Frontal cortex (tissue), 4 donors: ENCODE measurements at places on chromosomes 2 and 18.

DNA sequence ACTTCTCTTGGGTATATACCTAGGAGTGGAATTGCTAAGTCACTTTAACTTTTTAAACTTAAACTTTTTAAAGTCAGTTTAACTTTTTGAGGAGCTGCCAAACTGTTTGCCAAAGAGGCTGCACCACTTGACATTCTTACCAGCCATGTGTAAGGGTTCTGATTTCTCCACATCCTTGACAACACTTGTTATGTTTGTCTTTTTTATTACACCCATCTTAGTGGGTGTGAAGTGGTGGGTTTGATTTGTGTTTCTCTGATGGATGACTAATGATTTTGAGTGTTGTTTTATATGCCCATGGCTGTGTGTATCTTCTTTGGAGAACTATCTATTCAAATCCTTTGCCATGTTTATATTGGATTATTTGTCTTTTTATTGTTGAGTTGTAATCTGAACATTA, 13.6 kb downstream of the ASAP2 start:
- DNase-seq = no peak

DNA sequence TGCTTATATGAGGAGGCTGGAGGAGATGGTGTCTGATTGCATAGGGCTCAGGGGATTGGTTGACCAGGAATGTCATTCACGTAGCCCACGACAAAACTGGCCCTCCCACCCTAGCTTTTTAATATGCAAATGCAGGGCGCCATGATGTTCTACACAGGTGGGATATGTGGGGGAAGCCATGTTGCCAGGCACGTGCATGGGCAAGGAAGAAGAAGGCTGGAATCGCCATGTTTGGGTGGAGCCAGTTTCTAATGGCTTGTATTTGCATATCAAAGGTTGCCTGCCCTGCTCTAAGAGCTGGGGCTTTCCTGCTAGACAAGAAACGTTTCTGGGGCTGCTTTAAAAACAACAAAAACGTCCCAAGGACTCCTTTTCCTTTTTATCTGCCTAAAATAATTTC, 26.5 kb upstream of the LINC00305 start:
- no peak for DNase-seq

- DNase-seq = peak; percentile 48
These were observed 807 bp downstream of the PELI1 start for GRCh38 chr2:64143169-64144056.

- DNase-seq = no peak
These were observed 2.0 kb upstream of the ITGA6 start for GRCh38 chr2:172425336-172425735.

DNA sequence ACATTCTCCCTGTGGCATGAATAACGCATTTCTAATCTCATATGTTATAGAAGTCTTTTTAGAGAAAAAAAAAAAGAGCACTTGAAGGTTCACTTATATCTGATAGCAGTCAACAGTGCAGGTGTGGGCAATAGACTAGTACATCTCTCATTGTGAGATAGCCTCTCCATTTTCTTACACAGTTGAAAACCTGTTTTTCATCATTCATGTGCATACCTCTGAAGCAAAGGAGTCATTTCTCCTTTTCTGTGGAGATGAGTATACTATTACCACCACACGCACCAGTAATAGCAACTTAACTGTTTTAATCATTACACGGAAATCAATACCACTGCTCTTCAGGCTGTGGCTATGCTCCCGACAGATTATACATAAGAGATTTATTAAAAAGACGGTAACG, 1653.3 kb upstream of the TMEFF2 start:
- DNase-seq = no peak

- no peak for DNase-seq
These were observed 132.0 kb upstream of the UBE2E3 start for GRCh38 chr2:180848393-180848792.

GRCh38 chr2:219912491-219912921, 285.1 kb downstream of the SLC4A3 start:
- DNase-seq = peak; percentile 30

- DNase-seq = no peak
These were observed 144.6 kb downstream of the TDRD15 start for GRCh38 chr2:21268197-21268877.

DNA sequence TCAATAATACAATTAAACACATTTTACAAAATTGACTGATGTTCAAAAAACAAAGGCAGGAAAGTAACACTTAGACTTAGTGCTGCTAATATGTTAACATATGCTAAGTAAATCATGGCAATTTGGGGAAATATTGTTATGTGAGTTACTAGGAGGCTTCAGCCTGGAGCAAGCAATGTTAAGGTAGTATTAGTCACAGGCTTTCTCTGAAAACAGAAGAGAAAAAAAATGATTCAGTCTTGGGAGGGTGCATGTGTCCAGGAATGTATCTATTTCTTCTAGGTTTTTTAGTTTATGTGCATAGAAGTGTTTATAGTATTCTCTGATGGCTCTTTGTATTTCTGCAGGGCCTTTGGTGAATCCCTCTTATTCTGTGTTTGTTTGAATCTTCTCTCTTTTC, 345.8 kb upstream of the TFPI start:
- no peak for DNase-seq

GRCh38 chr2:2656115-2657011, 325.3 kb upstream of the MYT1L start:
- DNase-seq = no peak

GRCh38 chr2:219459460-219460311, 25.0 kb downstream of the SPEG start:
- DNase-seq = peak; percentile 76

GRCh38 chr2:62144689-62145477, 51.0 kb upstream of the B3GNT2 start:
- no peak for DNase-seq

GRCh38 chr2:146669735-146670134, 1175.1 kb upstream of the ACVR2A start:
- DNase-seq = no peak

- no peak for DNase-seq
These were observed 31.4 kb downstream of the C18orf54 start for GRCh38 chr18:54389143-54389505.

GRCh38 chr2:171210864-171211431, 50.3 kb upstream of the TLK1 start:
- DNase-seq = no peak

- DNase-seq = no peak
These were observed 76.9 kb downstream of the USP40 start for GRCh38 chr2:233489666-233490065.

DNA sequence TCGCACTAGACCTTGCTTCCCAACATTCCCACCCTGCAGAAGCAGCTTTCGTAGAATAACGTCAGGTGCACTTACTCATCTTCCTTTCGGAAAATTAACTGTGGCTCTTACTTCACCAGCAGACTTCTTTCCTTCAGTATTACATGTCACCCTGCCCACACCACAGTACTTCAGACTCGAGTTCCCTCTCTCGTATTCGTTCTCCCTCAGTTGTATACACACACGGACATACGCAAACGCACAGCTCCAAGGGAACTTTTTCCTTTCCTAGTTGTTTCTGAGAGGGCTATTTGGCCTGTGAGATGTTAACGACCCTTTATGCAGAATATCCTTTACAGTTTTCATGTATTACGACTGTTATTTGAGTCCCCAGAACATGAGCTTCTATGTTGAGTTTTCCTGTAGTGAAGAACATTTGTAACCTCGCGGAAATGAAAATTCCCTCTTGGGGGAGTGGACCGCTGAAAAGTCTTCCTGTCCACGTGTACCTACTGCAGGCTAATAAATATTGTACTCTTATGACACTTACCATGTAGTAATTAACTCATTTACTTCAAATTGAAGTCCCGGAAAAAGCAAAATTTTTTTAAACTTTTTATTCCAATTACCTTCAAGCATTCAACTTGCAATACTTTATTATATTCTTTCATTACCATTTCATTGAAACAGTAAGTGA, 908 bp downstream of the ERLEC1 start:
- peak; percentile 17 for DNase-seq

GRCh38 chr2:144654523-144654922, 134.6 kb upstream of the ZEB2 start:
- DNase-seq = no peak

DNA sequence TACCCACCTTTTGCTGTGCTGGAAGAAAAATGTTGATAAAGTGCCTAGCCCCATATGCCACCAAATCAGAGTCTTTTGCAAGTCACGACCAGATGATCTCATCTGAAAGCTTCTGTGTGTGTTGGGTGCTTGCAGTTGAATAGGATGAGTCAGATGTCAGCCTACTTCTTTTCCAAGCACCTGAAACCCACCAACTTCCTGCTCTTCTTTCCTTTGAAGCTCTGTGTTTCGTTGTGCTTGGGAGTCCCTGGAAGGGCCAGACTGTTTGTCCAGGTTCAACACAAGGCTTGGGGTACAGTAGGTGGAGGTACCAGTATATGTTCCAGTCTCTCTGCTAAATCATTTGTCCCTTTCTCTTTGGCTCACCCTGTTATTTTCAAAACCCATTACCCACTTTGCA, 36.8 kb upstream of the LCLAT1 start:
- DNase-seq = no peak

DNA sequence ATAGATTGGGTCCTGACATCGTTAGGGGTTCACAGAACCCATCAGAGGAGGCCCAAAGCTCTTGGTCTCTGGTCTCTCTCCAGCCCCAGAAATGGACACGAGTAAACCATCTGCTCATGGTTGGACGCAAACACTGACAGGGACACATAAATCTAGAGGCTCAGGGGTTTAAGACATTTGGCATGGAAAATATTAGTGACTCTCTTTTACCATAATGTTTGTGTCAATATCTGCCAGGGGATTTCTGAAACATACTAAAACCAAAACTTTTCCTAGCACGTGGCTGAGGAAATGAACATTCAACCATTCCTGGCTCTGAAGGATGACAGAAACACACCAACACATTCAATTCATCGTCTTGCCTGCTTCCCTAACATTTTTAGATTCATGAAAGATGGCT, 226.2 kb downstream of the SP3 start:
- no peak for DNase-seq

DNA sequence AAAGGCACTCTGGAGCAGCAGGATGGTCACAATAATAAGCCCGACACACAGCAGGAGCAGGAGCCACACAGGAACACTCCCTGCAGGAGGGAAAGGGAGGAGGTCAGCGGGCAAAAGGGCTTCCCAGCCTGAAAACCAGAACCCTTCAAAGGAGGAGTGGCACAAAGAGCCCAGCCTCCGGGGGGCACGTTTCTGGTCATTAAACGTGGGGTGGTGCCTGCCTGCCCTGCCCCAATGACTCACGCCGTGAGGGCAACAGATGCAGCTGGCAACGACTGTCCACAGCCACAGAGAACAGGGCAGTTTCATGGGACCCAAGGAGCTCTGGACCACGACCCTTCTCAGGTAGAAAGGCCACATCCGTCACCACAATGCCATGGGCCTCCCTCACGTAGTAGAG, 3.0 kb downstream of the PREB start:
- DNase-seq = no peak

- DNase-seq = no peak
These were observed 10.4 kb upstream of the STON1 start for GRCh38 chr2:48519593-48519992.

DNA sequence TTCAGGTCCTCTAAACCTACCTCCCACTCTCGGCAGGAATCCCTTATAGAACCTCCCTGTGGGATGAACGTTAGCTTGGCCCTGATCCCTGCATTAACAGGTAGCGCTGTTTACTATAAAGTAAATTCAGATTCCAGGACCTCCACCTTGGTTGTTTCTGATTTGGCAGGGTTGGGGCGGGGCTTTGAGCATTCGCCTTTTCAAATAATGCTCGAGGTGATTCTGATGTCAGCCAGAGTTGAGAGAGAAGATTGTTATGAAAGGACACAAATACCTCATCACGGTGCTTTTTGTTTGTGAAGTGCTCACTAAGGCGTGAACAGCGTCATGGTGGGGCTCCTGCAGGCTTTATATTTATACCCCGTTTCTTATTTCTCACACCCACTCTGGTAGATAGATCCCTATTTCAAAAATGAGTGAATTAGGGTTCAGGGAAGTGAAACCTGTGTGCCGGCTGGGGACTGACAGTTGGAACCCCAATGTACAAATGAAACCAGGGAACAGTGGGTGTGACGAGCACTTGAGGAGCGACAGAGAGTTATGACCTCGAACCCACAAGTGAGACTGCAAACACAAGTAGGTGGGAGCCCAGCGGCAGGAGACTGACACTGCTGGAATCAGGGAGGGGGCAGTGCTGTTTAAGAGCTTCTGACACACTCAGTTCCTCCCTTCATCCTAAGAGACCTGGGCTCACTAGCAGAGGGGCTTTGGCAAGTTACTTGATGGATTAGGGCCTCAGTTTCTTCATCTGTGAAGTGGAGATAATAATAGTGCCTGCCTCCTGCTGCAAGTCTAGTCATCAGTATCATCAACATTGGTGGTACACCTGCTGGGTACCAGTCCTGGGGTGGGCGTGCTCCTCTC, 14.2 kb upstream of the CXCR4 start:
- no peak for DNase-seq

- DNase-seq = peak; percentile 55
These were observed at the start of gene DPP4 for GRCh38 chr2:162073888-162074631. Gene DPP4 (minus strand): TSS chr2:162074215. CDS start chr2:162073981, 234 bp downstream.
